Fibroblast of skin of left quadriceps (primary cell): ENCODE measurements at places on chromosomes 6 and 20.

GRCh38 chr6:134733801-134734200 lies 216.1 kb downstream of the ALDH8A1 start:
- DNase-seq, result no peak

DNA sequence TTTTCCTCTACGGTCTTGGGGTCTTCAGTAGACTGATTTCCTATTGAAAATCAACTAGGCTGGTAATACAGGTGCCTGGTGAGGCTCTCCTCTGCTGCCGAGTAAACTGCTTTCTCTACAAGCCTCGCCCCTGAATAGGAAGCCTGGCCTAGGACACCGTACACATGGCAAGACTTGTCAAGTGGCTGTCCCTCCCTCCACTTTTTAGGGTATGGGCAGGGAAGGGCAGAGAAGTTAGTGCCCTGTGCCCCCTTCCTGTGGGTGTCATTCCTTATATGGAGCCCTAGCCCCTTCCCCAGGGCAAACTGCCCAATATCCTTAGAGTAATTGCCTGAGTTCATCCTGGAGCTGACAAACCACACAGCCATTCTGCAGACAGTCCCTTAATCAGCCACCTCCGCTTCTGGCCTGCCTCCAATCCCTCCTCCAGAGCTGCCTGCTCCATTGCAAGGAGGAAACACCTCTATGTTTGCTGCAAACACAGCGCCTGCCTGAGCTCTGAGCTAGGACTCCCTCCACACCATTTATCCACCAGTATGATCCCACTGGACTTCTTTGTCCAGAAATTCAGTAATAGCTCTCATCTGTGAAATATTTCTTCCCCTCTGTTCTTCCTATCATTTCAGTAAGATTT lies 93.1 kb downstream of the CHD6 start:
- DNase-seq, result no peak

GRCh38 chr20:57389695-57390603 lies 1.2 kb upstream of the RBM38 start:
- DNase-seq, result no peak

DNA sequence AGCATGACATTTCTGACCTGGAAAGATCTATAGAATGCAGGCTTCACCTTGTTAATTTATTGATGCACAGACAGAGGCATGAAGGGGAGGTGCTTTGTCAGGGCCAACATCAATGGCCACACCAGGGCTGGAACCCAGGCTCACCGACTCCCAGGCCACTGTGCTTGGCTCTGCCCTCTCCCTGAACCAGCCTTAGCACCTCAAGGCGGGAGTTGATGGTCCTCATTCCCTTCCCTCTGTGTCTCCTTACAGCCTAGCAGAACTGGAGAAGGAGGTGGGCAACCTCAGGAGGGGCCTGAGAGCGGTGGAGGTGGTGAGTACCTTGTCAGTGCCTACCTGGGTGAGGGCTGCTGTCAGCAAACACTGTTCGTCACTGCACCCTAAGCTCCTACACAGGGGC lies 35.6 kb downstream of the MOCS1 start:
- DNase-seq, result no peak

GRCh38 chr6:117272032-117272866 lies 6.9 kb downstream of the VGLL2 start:
- DNase-seq, result no peak

- no peak for DNase-seq
These were observed 13.9 kb upstream of the CCN5 start for GRCh38 chr20:44701118-44701857.

DNA sequence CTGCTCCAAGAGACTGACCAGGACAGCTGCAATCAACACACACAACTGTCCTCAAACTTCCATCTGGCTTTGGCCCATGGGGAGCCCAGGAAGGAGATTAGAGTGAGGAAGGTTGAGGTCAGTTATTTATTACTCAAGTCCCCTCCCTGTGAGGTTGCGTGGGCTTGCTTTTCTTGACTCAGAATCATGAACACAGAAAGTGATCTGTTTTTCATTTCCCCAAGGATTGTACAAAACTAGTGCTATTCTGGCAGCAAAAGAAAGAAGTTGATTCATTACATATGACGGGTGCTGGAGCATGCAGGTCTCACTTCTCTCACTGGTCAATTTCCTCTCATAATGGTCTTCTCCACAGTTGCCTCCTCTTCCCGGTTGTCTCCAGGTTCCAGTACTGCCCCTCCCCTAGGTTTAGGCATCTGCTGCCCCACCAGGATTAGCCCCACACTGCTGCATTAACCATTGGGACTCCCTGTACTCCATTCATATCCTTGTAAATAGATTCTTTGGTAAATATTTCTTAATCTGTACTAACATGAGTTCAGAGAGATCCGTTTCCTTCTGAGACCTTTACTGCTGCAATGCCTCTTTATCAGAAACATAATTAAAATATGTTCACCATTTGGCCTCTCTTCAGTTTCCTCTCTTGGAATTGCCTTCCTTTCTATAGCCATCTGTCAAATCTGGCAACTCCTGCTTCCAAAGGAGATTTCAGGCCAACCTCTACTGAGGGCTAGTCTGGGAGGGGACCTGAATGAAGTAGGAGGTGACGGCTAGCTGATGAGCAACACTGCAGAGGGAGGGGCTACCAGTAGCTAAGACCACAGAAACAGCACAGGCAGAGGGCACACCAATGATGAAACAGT lies 888.8 kb downstream of the QKI start:
- DNase-seq, result peak; percentile 28

DNA sequence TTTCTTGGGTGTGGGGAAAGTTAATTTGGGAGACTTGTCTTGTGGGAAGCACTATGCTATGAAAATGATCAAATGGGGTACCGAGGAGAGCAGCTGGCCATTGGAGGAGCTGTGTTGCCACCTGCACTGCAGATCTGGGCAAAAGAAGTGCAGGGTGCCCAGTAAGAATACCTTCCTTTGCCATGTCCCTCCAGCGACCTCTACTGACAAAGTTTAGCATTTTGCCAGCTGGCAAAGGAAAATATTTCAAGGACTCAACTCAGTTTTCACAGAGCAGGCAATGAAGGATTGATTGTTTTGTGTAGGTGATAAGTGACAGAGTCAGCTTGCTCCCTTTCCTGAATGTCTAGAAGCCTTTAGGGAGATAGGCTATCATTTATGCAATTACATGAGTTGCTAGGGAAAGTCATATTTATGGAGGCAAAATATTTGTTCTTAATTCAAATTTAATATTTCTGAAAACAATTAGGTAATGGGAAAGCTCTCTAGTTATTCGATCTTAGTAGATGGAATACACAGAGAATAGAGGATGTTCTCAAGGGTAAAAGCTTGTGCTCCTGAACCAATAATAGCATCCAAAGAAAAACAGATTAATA lies 118.4 kb downstream of the FARS2 start:
- DNase-seq, result no peak

- DNase-seq, result no peak
These were observed 4.0 kb upstream of the ZMYND8 start for GRCh38 chr20:47360297-47361056.

DNA sequence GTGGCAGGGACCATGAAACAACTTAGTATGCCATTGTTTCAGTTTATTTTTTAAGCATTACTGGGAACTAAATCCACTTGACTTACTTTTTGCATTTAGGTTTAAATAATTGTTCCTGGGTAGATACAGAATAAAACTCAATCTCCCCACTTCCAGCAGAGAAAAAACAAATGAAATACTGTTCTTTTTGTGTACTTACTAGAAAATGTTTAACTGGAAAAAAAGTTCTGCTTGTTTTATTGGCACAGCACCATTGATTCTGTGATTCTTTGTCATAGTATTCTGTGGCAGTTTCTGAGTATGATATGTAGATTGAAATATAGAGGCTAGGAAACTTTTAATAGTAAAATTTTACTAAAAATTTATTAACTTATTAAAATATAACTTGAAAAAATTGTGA lies 10.2 kb downstream of the ASXL1 start:
- DNase-seq, result no peak

DNA sequence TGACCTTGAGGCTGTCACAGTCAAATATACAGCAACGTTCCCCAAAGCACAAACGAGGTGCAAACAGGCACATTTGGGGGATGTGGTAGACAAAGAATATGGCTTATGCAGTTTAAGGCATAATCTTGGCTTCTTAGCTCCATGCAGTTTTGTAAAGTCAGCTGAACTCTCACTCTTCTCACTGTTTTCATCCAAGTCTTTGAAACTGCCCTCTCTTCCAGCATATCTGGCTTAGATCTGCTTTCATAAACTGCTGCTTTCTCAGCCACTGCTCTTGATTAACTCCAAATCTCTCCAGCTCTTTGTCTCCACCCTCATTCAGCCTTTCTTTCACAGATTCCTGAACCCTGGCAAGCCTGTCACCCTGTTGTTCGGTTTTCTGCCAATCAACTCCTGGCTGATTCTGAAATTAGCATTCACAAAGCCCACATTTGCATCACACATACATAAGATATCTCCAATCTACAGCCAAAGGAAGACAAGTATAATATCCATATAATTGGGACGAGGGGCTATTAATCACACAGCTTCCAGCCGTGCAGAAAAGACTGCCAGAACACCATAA lies 301.1 kb upstream of the RNF217 start:
- DNase-seq, result no peak

DNA sequence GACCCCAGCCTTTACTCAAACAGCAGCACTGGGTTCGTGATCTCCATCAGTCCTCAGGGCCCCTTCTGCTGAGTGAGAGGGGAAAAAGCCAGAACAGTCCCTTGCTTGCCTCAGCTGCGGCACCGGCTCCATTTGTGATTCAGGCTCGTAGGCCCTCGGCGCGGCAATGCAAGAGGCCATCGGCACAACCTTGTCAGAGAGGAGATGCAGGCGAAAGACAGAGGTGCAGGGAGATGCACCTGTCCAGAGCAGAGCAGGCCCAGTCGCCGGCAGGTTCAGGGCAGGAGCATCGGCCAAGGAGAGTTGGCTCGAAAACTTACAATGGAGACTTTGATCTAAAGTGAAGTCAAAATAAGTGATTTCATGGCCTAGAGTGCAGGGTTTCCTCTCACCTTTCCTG lies 171.6 kb downstream of the SMOC2 start:
- no peak for DNase-seq

DNA sequence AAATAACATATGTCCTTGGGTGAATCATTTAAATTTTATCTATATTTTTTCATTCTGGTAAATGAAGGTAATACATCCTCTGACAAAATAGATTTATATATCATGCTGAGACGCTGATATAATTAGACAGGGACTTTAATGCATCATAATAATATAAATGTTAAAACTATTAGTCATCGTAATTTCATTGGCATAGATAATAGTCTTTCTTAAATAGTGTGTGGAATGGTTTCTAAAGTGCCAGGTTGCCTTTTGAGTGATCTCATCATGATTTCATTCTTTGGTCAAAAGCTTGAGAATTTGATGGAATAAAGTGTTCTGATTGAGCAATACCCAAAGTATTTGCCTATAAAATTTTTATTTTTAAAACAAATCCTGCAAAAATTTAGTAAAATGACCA lies 43.2 kb upstream of the BMP5 start:
- no peak for DNase-seq

- no peak for DNase-seq
These were observed 40.5 kb downstream of the FAM120B start for GRCh38 chr6:170347091-170347490.

DNA sequence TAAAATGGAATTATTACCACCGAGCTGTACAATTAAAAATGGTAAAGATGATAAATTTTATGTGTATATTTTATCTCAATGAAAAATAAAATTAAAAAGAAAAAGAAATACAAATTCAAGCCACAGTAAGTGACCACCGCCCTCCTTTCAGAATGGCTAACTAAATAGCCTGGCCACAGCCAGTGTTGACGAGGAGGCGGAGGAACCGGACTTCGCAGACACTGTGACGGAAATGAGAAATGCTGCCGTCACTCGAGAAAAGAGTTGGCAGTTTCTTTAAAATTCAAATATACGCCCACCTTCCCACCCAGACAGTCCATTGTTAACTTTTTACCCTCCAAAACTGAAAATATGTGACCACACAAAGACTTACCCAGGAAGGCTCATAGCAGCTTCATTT lies 50.0 kb downstream of the FOXF2 start:
- no peak for DNase-seq

DNA sequence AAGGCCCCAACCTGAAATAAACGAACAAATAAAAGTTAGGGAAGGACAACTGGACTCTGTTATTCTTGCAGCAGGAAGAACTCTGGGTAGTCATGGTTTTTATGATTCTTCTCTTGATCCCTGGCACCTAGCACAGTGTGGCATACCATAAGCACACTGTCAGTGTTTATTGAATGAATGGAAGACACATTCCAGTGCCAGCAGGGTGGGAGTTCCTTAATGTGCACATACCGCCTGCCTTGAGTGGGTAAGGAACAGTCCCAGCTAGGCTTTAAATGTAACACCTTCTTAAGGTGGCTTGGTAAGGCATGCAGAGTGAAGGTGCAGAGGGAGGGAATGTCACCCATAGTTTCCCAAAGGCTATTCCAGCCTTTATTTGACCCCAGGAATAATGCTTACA lies 162.9 kb upstream of the CEP162 start:
- DNase-seq, result no peak

DNA sequence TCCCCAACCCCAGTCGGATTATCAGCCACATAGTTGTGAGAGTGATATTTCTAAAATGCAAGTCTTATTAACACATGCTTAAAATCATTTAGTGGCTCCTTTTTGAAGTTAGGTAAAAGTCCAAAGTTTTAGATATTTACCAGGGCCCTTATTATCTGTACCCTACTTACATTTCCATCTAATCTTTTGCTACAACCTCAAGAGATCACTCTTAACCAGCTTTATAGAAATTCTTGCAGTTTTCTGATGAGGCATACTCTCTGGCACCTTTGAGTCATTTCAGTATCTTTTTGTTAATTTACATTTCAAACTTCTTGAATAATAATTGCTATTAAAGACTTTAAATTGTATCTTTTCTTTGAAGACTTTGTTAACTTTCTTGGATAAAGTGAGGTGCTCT lies 453.3 kb downstream of the RFPL4B start:
- DNase-seq, result no peak

DNA sequence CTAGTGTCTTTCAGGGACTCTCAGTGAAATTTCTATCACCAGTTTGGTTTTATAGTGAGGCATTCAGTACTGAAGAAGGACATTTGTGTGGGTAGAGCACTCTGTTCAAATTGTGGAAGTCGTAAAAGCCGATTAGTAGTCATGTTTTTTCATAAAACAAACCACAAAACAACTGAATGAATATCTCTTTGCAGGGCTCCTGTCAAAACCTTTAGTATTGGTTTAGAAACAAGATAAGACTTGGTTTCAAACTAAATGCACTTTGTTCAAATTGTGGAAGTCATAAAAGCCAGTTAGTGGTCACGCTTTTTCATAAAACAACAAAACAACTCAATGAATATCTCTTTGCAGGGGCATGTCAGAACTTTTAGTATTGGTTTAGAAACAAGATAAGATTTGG lies 23.8 kb downstream of the ADGRF4 start:
- no peak for DNase-seq

GRCh38 chr20:57066126-57066900 lies 200.1 kb downstream of the BMP7 start:
- DNase-seq, result peak; percentile 20

DNA sequence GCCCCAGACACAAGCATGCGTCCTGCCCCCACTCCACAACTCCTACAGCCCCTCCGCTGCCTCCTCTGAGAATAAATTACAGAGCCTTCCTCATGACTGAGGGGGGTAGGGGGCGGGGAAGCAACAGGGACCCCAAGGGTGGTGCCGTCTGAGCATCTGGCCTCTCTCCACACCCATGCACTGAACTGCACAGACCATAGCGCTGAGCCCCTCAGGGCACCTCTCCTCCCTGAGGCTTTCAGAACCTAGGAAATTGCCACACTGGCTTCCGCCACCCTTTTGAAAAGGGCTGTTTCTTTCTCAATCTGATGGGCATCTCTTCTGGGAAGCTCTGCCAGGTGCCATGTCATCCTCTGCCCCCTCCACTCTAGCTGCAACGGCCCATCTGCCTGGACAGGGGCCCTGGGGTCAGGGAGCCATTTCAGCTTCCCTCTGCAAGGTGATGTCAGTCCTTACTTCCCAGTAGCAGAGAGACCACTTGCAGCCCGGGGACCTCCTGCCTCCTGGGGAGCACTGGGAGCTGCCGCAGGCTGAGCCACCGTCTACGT lies 2.5 kb downstream of the CST7 start:
- DNase-seq, result no peak
